ENCODE measurements at places on chromosomes 5 and 9.

GRCh38 chr5:148457183-148457620 is 73.4 kb downstream of the FBXO38 start:
- DNase-seq: no peak

DNA sequence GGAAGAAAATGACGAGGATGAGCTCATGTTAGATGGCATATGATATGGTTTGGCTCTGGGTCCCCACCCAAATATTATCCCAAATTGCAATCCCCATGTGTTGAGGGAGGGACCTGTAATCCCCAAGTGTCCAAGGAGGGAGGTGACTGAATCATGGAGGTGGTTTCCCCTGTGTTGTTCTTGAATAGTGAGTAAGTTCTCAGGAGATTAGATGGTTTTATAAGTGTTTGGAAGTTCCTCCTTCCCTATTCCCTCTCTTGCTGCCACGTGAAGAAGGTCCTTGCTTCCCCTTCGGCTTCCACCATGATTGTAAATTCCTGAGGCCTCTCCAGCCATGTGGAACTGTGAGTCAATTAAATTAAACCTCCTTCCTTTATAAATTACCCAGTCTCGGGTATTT is 10.1 kb downstream of the EDIL3 start:
- DNase-seq: no peak

DNA sequence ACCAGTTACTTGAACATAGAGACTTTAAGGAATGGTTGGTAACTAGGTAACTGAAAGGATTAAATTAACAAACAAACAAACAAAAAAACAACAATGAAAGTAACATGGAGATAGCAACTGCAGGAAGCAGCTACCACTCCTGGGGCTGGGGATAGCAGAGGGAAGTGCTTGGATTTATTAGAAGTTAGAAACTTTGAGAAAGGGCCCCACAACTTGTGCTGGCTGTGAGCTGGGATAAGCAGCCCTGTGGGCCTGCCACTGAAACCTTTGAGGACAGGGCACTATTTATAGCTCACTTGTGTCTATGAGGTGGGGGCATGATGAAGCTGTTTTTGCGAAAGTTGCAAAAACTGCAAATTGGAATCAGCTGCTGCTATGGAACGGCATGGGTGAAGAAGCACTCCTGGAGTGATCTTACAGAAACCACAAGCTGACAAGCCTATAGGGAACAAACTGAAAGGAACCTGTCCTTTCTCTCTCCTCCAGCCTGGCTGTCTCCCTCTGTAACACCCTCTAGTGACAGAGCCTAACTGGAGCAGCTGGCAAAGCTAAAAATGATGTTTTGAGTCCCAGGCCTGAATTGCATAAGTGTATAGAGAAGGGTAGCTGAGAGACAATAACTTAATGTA is 91.4 kb upstream of the RANBP6 start:
- no peak for DNase-seq

DNA sequence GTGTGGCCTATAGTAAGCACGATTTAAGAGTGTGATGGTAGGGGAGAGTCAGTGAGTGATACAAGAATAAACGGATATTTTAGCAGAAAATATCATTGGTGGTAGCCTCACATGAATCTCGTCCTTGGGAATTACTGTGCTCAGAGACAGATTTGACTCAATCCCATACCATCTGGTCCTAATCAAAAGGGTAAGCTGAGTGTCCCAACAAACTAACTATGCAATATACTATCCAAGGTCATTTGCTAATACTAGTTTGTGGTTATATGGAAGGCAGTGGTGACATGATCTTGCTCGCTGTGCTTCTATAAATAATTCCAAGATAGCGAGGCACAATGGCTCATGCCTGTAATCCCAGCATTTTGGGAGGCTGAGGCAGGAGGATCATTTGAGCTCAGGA is 103.2 kb downstream of the TRPM6 start:
- DNase-seq: no peak

DNA sequence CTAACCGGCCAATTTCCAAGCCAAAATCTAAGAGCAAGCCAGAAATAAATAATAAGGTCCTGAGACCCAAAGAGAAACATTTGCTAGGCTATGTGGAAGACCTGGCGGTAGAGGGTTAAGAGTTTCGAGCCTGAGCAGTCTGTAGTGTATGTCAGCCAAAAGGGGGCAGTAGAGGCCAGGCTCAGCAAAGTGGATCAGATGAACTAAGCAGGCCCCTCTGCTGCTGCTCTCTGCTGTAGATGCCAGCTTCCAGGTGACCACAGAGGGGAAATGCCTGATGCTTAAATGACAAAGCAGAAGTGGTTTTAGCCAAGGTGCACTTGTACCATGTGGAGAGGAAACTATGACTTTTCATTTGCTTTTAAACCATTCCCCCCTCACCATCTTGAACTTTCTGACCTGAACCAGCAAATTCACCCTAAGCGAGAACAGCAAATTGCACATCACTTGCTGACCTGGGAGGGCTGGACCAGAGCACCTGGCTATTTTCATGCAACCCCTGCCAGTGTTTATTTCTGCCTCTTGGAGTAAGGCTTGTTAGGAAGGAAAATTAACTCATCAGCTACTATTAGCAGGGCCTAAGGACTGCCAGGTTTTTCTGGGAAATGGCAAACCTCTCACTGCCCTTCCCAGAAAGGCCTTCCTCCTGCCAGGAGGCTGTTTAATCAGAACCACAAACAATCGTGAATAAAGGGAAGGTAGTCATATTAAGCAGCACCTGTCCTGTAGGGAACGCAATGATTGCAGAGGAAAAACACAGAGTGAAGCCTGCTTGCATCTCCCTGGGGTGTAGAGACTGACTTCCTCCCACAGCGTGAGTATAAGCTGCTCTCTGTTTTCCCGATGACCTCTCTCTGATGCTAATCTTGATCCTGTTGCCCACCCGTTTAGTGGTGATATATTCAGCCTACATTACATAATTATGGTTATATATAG is 818.2 kb downstream of the TLR4 start:
- no peak for DNase-seq

- DNase-seq: no peak
Measured at GRCh38 chr9:107270082-107270481, 13.0 kb upstream of the RAD23B start.

DNA sequence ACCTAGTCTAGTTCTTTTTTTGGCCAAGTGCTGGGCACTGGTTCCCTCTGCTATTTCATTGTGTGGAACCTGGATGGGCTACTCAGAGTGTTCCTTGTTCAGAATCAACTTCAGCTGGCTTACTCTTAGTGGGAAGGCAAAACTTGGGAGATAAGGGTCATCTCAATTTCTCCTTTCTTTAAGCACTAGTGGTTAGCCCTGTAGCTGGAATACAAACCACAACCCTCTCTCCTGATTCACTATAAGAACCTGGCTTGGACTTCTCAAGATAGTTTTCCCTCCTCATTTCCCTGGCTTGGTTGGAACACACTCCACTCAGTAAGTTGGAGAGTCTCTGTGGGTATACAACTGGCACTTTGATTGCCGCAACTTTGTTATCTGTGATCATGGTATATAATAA is 35.1 kb downstream of the GRIA1 start:
- DNase-seq: no peak

DNA sequence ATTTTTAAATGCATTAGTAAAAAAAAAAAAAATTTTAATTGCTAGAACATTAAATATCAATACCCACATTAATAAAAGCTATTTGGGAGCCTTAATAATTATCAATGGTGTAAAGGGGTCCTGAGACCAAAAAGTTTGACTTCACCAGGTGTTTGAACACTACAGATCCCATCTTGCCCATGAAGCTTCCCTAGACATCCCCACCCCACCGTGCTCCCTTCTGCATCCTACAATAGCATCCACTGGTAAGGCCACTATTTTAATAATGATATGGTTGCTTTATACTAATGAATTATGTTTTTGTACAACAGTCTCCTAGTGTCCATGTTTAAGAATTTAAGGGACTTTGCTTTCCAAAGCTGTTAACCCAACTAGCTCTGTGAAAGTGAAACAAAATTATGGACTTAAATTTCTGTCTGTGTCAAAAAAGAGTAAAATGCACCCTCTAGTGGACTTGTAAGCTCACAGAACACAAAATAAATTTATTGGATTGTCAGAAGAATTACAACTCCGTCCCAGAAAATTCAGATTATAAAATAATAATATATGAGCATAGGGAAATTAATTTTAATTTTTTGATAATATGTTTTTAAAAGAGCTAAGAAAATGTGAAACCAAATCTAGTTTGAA is 76.0 kb downstream of the ARL15 start:
- no peak for DNase-seq

DNA sequence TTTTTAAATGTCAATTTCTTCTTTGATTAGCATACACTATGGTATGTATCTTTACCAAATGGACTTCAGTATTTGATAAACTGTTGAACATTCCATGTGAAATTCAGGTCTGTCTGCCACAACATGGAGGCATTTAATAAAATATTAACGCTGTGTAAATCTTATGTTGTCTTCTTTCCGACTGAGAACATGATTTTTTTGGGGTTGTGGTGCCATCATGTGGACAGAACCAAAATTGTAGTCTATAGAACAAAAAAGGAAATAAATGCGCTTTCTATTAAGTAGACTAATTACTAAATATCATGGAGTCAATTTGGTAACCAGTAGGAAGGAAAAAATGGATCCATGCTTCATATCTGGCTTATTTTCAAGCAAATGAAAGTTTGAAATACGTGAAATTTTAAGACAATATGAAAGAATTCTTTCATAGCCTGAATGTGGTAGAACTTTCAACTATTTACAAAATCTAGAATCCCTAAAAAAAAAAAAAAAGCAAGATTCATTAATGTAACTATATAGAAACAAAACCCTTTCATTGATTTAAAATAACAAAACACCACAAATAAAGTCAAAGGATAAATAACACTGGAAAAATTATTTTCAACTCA is 2.8 kb upstream of the PLK2 start:
- DNase-seq: no peak

DNA sequence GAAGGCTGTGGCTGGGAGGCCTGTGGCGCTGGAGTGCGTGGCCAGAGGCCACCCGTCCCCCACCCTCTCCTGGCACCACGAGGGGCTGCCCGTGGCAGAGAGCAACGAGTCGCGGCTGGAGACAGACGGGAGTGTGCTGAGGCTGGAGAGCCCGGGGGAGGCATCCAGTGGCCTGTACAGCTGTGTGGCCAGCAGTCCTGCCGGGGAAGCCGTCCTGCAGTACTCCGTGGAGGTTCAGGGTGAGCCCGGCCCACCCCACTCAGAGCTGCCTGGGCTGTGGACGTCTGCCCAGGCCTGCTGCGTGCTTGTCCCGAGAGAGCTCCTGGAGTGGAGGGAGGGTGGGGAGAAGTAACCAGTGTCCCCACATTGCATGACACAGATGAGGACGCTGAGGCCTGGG is 89.2 kb downstream of the HMCN2 start:
- DNase-seq: no peak

GRCh38 chr5:114362197-114362976 is 517 bp downstream of the KCNN2 start:
- no peak for DNase-seq

DNA sequence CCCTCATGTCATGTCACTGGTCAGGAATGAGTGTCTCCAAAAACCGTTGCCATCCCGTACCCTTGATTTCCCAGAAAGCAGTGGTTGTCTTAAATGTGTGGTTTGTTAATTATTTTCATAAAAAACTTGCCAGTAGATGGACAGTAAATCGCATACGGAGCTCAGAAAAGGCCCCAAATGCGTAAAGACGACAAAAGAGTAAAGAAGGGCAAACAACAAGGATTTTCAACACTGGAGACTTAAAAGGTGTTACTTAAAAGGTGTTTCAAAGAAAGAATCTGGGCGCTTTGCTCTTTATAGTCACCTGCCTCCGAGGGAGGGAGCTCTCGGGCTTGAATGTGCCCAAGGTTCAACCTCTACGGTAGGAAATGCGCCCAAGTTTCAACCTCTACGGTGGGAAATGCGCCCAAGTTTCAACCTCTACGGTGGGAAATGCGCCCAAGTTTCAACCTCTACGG is 734 bp downstream of the KIF27 start:
- no peak for DNase-seq

Data from activated CD8-positive, alpha-beta memory T cell treated with anti-CD3 and anti-CD28 coated beads for 1 hour (primary cell).